ENCODE measurements at places on chromosomes 5 and 9.

DNA sequence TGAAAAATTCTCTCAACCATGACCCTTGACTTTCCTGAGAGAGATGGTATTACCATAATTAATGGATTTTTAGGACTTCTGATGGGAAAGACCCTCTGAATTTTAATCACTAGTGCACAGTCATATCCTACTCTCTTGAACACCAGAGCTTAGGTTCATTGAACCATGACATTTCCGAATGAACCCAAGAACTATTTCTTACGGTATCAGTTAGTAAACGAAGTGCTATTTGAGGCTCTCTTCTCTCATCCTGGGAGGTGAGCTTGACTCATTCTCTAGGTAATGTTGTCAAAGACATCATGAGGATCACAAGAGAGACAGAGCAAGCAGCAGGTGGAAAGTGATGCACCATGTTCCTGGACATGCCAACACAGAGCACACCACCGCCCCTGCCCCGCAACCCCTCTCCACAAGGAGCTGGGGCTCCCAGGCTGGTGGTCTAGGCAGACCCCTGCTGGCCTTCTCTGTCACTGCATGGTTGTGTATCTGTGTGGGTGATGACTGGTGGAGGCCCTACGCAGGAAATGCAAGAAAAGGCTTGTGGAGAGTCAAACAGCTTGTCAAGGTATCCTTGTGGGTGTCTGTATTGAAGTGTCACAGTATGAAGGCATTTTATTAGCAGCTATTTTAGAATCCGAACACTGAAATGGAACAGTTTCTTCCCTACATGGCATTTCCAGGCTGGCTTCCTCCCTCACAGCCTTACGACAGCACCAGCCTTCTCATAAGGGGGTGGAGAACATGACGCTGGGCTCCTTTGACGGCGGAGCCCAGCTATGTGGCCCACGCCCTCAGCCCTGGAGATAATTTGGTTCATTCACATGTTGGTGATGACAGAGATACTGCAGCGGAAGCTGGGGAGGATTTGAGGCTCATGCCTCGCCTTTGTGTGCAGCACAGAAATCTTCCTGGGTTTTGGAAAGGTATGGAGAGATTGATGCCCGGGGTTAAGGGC is 297.6 kb downstream of the NTRK2 start:
- H3K36me3 ChIP-seq, result no peaks in the 10 kb centered on the region
- DNase-seq, result no peak
- no peak overlapping the region for H3K27ac ChIP-seq
- no peaks in the 10 kb centered on the region for H3K4me1 ChIP-seq
- H3K27me3 ChIP-seq, result peaks cover 17% of the 10 kb centered on the region

DNA sequence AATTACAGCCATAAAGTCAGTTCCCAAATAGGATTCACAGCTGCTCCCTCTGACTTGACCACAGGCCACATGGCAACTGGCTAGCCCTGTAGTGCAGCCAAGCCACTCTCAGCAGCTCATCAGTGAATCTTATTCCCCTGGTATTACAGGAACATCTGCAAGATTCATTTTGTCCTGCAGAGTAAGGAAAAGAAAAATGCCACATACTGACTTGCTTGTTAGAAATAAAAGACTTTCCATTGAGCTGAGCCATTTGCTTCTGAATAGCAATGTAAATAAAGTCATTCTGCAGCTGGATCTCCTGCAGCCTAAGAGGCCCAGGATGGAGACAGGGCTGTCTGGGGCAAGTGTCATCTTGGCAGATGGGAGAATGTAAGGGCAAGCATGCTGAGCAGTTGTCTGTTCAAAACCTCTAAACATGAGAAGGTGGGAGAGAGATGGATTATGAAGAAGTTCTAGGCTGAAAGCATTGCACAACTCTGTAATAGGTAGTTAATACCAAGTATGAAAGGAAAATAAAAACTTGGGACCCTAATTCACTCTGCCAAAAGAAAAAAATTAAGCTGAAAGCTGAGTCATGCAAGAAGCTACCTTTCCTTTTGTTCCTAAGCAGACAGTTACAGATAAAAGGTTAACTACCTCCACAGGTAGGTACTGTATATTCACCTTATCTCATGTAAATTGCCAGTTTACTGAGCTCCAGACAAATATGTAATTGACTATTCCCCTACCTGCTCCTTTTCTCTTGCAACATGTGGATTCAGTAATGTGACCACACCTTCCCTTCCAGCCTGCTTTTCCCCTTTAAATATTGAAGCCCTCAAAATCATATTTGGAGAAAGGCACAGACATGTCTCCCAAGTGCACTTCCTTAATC is 244.4 kb upstream of the RAI14 start:
- peaks cover 24% of the 10 kb centered on the region for H3K27me3 ChIP-seq
- H3K36me3 ChIP-seq, result no peaks in the 10 kb centered on the region
- no peaks in the 10 kb centered on the region for H3K4me1 ChIP-seq
- no peak for DNase-seq
- no peak overlapping the region for H3K27ac ChIP-seq
- no peak overlapping the region for H3K4me3 ChIP-seq

DNA sequence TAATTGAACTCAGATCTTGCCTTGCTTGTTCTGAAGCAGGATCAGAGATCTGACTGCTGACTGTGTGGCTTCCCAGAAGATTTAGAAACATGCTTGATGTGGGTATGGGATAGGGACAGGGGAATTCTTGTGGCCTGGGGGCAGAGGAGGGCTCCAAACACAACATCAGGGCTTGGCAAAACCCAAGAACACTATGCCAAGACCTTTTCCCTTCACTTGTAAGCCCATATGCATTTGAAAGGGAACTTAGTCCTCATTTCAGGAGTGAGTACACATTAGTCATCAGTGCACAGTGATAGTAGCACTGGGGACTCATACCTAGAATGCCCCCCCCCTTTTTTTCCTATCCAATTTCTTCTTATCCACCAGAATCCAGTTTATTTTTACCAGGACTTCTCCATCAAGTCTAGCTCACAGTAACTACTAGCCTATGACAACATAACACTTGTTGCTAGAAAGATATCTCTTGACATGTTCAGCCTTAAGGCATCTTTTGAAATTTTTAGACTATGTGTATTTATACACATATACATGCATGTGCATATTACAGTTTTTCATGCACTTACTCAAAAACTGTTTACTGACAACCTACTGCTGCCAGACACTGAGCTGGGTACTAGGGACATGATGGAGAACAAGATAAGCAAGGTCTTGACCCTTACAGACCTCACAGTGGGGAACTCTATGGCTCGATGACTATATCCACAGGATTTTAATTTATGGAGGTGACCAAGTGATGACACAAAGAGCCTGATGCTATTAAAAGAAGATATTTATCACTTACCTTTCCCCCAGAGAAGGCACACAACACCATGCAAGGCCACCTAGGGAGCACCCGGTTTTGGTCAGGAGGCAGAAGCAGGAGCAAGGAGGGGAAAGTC is 158.3 kb upstream of the MAP3K1 start:
- no peak for DNase-seq
- H3K27ac ChIP-seq, result no peak overlapping the region
- no peak overlapping the region for H3K4me3 ChIP-seq
- H3K27me3 ChIP-seq, result no peaks in the 10 kb centered on the region
- H3K4me1 ChIP-seq, result peaks cover 16% of the 10 kb centered on the region
- peaks cover 3% of the 10 kb centered on the region for H3K36me3 ChIP-seq

- H3K4me3 ChIP-seq, result peak overlapping the region; percentile 92
- DNase-seq, result no peak
- H3K36me3 ChIP-seq, result peaks cover 8% of the 10 kb centered on the region
- peak overlapping the region; percentile 68 for H3K27ac ChIP-seq
- H3K4me1 ChIP-seq, result peaks cover 55% of the 10 kb centered on the region
- H3K27me3 ChIP-seq, result no peaks in the 10 kb centered on the region
Measured at GRCh38 chr5:154189256-154189818, 1.2 kb upstream of the GALNT10 start.

GRCh38 chr9:93255994-93256877 is 72.3 kb downstream of the WNK2 start:
- H3K27ac ChIP-seq, result no peak overlapping the region
- no peaks in the 10 kb centered on the region for H3K27me3 ChIP-seq
- H3K4me3 ChIP-seq, result no peak overlapping the region
- H3K4me1 ChIP-seq, result no peaks in the 10 kb centered on the region

DNA sequence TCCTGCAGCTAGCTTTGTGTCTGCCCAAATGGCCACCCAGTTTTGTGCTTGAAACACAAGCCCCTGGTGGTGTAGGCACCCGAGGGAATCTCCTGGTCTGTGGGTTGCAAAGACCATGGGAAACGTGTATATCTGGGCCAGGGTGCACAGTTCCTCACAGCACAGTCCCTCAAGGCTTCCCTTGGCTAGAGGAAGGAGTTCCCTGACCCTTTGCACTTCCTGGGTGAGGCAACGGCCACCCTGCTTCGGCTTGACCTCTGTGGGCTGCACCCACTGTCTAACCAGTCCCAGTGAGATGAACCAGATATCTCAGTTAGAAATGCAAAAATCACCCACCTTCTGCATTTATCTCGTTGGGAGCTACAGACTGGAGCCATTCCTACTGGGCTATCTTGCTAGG is 865.0 kb upstream of the ACO1 start:
- H3K4me3 ChIP-seq, result no peak overlapping the region
- H3K27me3 ChIP-seq, result no peaks in the 10 kb centered on the region
- H3K27ac ChIP-seq, result no peak overlapping the region
- DNase-seq, result no peak
- H3K4me1 ChIP-seq, result peaks cover 3% of the 10 kb centered on the region
- H3K36me3 ChIP-seq, result no peaks in the 10 kb centered on the region

- no peaks in the 10 kb centered on the region for H3K4me1 ChIP-seq
- H3K27me3 ChIP-seq, result no peaks in the 10 kb centered on the region
- H3K27ac ChIP-seq, result no peak overlapping the region
- H3K4me3 ChIP-seq, result no peak overlapping the region
Measured at GRCh38 chr9:102445906-102446305, 549.2 kb upstream of the CYLC2 start.

DNA sequence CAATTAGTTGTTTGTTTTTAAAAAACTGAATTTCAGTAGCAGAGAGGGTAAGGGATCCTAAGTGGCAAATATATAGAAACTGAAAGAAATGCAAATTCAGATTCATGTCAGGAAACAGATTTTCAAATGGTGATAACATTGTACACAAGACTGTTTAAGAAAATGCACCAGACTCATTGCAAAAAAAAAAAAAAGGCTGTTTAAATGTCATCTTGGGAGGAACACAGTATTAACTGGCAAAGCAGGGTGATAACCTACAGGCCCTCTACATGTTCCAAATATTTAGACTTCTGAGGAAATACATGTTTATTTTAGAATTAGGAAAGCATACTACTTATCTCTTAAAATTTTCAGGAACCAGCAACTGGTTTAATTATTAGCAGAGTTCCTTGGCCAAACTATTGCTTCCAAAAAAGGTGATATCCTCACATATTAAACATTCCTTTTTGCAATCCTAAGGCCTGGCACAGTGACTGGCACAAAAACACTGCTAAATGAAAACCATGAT is 114.5 kb downstream of the TSSK1B start:
- H3K4me1 ChIP-seq, result no peaks in the 10 kb centered on the region
- no peaks in the 10 kb centered on the region for H3K36me3 ChIP-seq
- no peak for DNase-seq
- no peak overlapping the region for H3K27ac ChIP-seq
